Peyer's patch (tissue), 4 donors: ENCODE measurements at places on chromosomes 11 and 22.

DNA sequence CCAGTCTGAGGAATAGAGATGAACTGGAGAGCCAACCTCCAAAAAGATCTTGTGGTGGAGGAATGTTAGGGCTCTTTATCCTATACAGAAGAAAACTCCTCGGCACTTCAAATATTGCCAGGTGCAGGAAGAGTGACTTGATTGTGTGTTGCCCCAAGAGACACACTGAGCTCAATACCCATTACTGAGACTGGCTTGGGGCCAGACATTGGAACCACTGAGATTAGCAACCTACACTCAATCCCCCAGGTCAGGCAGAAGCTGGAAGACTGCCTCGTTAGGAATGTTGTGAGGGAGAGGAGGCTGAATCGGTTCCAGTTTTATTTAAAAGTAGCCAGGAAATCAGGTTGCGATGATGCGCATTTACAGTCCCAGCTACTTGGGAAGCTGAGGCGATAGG, 2.4 kb upstream of the SGSM3 start:
- no peak for DNase-seq

DNA sequence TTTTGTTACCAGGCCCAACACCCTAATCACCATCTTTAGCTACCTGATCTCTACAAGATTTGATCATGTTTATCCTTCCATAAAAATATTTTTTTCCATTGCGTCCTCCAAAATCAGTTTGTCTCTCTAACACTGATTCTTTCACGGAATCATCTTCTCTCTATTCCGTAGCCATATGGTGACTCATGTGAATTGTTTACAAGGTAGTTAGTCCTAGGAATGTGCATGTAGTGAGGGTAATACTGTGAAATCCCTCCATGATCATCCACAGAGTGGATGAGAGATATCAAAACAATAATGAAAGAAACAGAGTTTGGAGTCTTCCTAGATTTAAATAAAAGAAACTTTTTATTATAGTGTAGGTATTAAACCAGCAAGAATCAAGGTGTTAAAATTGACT, 230.2 kb downstream of the METTL15 start:
- DNase-seq: no peak

GRCh38 chr22:41906822-41907221, 8.1 kb downstream of the SHISA8 start:
- DNase-seq: no peak

- DNase-seq: no peak
Observed at GRCh38 chr11:133058501-133058900, 473.8 kb downstream of the OPCML start.

DNA sequence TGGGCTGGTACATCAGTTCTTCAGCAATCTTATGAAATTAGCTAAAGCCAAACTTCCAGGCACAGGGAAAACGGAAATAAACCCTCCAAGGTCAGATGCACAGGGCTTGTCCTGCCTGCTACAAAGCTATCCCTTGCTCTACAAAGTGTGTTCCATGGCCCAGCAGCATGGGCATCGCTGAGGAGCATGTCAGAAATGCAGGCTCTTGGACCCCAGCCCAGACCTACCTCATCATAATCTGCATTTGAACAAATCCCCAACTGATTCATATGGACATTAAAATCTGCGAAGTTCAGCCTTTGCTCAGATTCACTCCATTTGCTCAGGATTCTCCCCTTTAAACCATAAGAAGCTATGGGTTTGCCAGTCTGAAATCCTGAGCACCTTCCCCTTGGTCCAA, 129.7 kb upstream of the CSNK2A3 start:
- DNase-seq: no peak

DNA sequence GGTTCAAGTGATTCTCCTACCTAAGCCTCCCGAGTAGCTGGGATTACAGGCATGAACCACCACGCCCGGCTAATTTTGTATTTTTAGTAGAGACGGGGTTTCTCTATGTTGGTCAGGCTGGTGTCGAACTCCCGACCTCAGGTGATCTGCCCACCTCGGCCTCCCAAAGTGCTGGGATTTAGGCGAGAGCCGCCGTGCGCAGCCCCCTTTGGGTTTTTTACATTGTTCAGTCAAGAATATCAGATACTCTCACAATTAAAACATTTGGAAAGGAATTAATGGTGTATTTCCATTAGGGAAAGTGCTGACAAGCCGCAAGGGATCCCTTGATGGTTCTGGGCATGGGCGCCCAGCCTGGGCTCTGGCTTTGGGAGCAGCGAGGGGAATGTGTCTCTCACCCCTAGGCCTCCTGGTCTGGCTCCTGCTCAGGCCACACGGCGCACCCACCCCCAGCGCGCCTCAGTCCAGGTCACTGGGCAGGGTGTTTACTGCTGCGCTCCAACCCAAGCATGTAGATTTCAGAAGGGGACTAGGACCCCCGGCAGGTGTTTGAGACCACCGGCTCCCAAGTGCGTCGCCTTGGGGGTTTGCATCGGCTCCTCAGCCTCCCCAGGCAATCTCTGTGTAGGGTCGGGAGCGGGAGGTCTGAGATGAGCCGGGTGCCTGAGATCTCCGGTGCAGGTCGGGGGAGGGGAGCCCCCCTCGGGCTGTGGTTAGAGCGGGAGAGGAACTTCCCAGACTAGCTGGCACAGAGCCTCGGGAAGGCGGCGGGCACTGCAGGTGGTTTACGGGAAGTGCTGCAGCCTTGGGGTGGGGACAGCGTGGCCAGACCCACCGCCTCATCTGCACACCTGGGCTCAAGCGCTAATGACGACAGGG, 809 bp upstream of the IRF7 start:
- DNase-seq: peak; percentile 56

GRCh38 chr11:12211331-12212065, 101.1 kb downstream of the MICAL2 start:
- no peak for DNase-seq

- no peak for DNase-seq
Observed at GRCh38 chr11:30595934-30596333, 9.8 kb upstream of the MPPED2 start.

DNA sequence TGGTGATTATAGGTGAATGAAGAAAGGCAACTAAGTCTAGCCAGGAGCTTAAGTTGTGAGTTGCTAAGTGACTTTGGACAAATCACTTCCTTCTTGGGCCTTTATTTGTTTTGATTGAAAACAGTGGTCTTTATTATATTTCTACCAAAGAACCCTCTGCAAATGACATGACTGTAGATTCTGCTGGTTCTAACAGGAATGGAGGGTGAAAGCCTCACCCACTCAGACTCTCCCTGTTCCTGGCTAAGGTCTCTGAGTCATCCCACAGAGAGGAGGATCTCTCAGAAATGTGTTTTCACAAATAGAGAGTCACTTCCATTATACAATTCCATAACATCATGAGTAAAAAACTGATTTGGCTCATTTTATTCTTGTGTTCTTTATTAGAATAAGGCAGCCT, 583.9 kb upstream of the LRRC4C start:
- no peak for DNase-seq

DNA sequence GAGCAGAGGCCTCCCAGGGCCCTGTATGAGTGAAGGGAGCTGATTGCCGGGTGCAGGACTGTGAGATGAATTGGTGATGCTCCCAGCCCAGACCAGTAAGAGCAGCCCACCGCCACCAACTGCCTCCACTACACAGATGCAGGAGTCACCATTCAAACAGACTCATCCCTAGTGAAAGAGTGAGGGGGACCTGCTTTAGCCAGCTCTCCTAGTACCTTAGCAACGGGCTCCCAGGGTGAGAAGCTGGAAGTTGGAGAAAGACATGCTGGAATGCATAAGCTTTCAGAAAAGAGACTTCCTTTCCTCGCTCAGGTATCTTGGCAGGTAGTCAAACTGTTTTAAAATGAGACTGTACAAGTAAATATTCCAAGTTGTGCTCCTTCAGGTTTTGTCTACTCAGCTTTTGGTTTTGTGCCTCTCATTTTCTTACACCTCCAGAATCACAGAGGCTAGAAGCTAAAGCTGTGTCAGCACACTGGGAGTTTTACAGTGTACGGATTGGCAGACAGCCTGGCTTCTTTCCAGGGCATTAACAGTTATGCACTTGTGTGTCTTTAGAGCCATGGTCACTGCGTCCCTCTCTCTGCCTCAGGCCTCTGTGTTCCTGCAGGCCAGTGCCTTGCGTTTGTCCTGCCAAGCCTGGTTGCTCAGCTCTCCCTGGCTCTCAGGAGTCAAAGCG, 146.2 kb downstream of the ATXN10 start:
- DNase-seq: no peak

- DNase-seq: peak; percentile 83
Observed at GRCh38 chr11:74462009-74462408, 5.3 kb downstream of the KCNE3 start.

DNA sequence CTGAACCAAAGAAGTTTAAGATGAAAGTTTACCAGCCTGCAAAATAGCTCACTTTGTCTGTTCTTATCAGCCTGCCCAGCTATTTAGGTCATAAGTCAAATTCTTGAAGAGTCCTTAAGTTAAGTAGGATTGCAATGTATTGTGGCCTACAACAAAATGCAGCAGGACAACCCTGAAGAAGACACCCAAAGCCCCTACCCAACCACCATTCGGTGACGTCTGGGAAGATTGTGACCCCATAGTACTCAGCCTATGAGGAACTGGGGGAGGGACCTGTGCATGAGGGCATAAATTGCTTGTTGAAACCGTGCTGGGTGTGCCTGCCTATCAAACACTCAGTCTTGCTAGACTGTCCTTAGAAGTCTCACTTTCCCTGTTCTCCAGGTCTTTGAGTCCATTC, 50.5 kb upstream of the FDX1 start:
- DNase-seq: no peak

- no peak for DNase-seq
Observed at GRCh38 chr11:13030857-13031256, 21.7 kb downstream of the RASSF10 start.

DNA sequence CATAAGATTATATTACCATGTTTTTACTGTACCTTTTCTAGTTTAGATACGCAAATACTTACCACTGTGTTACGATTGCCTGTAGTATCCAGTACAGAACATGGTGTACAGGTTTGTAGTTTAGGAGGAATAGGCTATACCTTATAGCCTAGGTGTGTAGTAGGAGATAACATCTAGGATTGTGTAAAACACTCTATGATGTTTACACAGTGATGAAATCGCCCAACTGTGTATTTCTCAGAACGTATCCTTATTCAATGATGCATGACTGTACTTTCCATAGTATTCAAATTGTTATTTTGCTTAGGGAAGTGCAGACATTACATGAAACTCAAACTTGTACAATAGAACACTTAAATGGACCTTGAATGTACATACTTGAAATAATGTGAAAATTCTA, 188.1 kb upstream of the PDGFD start:
- no peak for DNase-seq

DNA sequence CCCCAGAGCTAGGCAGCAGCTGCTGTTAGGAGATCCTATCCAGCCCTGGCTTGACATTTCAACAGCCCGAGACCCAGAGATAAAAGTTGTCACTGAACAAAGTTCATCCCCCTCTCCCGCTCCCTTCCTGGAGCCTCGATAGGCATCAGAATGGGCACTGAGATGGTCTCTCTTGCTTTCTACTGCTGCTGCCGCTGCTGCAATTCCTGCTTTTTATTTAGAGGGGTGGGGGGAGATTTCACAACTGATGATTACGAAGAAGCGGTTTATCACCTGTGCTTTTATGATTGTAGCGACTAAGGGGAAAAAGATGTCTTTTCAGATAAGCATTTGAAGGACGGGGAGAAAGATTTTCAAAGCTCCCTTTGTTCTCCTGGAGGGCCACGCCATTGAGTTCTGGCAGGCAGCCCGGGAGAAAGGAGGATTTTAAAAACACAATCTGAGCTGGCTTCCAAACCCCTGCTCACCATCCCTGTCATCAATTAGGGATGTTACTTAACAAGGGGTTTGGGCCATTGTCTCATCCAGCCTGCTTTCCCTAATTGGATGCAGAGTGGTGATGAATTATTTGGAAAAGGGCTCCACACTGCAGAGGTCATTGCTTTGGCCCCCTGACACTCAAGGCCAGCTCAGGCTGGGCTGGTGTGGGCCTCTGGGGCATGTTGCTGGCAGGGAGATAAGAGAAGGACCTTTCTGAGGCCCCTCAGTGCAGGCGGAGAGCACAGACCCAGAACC, 344.7 kb downstream of the BUD13 start:
- peak; percentile 62 for DNase-seq

- no peak for DNase-seq
Observed at GRCh38 chr11:72069200-72069599, 11.1 kb downstream of the NUMA1 start.
